ENCODE measurements at places on chromosomes 16 and 17. TPM values are rescaled to one million over a fixed set of nuclear protein-coding genes. Genes with fewer than 3 reads are reported as not detected.

- H3K27ac ChIP-seq, result no peak overlapping the region
- H3K27me3 ChIP-seq, result no peaks in the 10 kb centered on the region
- no peak overlapping the region for H3K4me3 ChIP-seq
These were observed 28.6 kb upstream of the TVP23A start for GRCh38 chr16:10847176-10847575.

- no peaks in the 10 kb centered on the region for H3K27me3 ChIP-seq
- H3K36me3 ChIP-seq, result no peaks in the 10 kb centered on the region
- no peak overlapping the region for H3K4me3 ChIP-seq
- DNase-seq, result no peak
- no peak overlapping the region for H3K27ac ChIP-seq
These were observed 2.6 kb downstream of the ARHGAP17 start for GRCh38 chr16:25012525-25012991.

GRCh38 chr17:63418540-63418939 lies 27.6 kb downstream of the CYB561 start:
- no peak overlapping the region for H3K4me3 ChIP-seq
- no peak for DNase-seq
- no peak overlapping the region for H3K27ac ChIP-seq
- H3K36me3 ChIP-seq, result no peaks in the 10 kb centered on the region
- no peaks in the 10 kb centered on the region for H3K4me1 ChIP-seq

DNA sequence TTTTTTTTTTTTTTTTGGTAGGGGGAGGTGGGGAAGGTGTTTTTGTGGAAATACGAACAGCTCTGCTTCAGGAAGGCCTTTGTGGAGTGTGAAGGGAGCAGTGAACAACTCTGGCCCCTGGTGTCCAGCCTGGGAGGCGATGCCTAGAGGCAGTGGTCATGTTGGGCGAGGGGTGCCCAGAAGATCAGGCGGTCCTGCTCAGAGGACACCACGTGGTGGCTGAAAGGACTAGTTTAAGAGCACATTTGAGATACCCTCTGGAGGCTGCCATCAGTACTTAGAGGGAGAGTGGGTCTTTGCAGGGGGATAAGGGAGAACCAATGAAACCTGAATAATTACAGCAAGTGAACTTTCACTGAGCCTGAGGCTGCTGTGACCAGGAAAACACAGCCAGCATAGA lies 40.1 kb upstream of the RHOT1 start:
- H3K36me3 ChIP-seq, result no peaks in the 10 kb centered on the region
- DNase-seq, result no peak
- peaks cover 2% of the 10 kb centered on the region for H3K27me3 ChIP-seq
- H3K4me1 ChIP-seq, result no peaks in the 10 kb centered on the region

DNA sequence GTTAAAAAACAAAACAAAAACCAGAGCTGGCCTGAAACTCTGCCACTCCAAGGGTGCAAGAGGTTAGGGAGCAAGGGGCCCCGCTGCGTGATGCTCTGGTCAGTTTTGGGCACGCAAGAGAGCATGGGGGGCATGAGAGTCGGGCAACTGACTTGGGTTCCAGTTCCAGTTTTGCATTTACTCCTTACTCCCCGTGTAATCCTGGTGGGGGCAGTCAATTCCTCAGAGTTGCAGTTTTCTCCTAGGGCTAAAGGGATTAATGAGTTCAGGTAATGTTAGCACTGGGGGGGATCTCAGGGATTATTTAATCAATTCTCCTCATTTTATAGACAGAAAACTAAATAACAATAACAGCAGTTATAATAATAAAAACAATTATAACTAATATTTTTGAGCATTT lies 72.9 kb upstream of the PMFBP1 start:
- no peak overlapping the region for H3K4me3 ChIP-seq
- H3K27ac ChIP-seq, result no peak overlapping the region
- H3K4me1 ChIP-seq, result no peaks in the 10 kb centered on the region
- no peaks in the 10 kb centered on the region for H3K27me3 ChIP-seq
- H3K36me3 ChIP-seq, result no peaks in the 10 kb centered on the region
- no peak for DNase-seq

GRCh38 chr17:27338536-27338985 lies 44.6 kb downstream of the WSB1 start:
- no peak for DNase-seq
- no peaks in the 10 kb centered on the region for H3K27me3 ChIP-seq
- H3K4me1 ChIP-seq, result no peaks in the 10 kb centered on the region
- no peak overlapping the region for H3K4me3 ChIP-seq

- no peaks in the 10 kb centered on the region for H3K4me1 ChIP-seq
- no peak overlapping the region for H3K4me3 ChIP-seq
- no peak for DNase-seq
These were observed 227.9 kb upstream of the PMFBP1 start for GRCh38 chr16:72399811-72400210.

- DNase-seq, result no peak
- no peaks in the 10 kb centered on the region for H3K27me3 ChIP-seq
- H3K4me1 ChIP-seq, result no peaks in the 10 kb centered on the region
- no peak within 1 kb of the TSS for H3K27ac ChIP-seq
- H3K4me3 ChIP-seq, result no peak within 1 kb of the TSS
These were observed at the start of gene BHLHA9 for GRCh38 chr17:1270210-1271029. Gene BHLHA9, plus strand, starts transcription at chr17:1270444. Its CDS starts 120 bp downstream, at chr17:1270564.

DNA sequence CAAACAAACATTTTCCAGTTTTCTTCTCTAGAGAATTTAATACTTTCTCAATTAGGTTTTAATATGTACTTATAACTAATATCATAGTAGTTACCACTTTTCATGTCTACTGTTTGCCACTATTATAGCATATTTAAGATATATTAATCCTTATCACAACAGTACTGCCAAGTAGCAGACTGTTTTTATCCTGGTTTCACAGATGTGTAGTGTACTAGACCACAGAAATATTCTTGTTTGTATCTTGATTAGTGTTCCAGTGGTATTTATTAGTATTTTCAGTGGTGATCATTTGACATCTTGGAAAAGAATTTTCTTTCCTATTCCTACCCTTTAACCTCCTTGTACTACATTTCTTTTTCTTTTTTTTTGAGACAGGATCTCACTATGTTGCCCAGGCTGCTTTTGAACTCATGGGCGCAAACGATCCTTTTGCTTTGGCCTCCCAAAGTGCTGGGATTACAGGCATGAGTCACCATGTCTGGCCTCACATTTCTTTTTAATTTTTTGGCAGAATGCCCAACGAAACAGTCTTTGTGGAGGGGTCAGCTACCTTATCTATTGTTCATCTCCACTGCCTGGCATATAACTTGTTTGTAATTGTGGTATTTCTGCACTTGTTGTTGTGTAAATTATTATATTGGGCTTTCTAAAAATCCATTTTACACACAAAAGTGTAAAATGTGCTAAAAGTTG lies 27.2 kb downstream of the MAP2K4 start:
- peaks cover 7% of the 10 kb centered on the region for H3K4me1 ChIP-seq
- no peaks in the 10 kb centered on the region for H3K36me3 ChIP-seq
- H3K27ac ChIP-seq, result no peak overlapping the region

GRCh38 chr16:31055613-31056012 lies 18.4 kb downstream of the ZNF668 start:
- no peaks in the 10 kb centered on the region for H3K4me1 ChIP-seq
- no peak overlapping the region for H3K4me3 ChIP-seq
- H3K27ac ChIP-seq, result no peak overlapping the region
- no peak for DNase-seq

GRCh38 chr16:65123396-65124211 lies 1.7 kb upstream of the CDH11 start:
- H3K27me3 ChIP-seq, result no peaks in the 10 kb centered on the region
- no peaks in the 10 kb centered on the region for H3K4me1 ChIP-seq
- peak overlapping the region; percentile 70 for H3K27ac ChIP-seq
- DNase-seq, result peak; percentile 84
- peak overlapping the region; percentile 60 for H3K4me3 ChIP-seq

- no peak overlapping the region for H3K27ac ChIP-seq
- H3K27me3 ChIP-seq, result no peaks in the 10 kb centered on the region
- no peak overlapping the region for H3K4me3 ChIP-seq
- no peak for DNase-seq
- H3K36me3 ChIP-seq, result no peaks in the 10 kb centered on the region
These were observed 31.2 kb downstream of the GNA13 start for GRCh38 chr17:65025297-65025696.

- DNase-seq, result no peak
- H3K4me3 ChIP-seq, result no peak overlapping the region
- no peaks in the 10 kb centered on the region for H3K27me3 ChIP-seq
- no peaks in the 10 kb centered on the region for H3K4me1 ChIP-seq
- H3K36me3 ChIP-seq, result no peaks in the 10 kb centered on the region
These were observed 45.4 kb downstream of the KCNJ16 start for GRCh38 chr17:70120425-70120824.

DNA sequence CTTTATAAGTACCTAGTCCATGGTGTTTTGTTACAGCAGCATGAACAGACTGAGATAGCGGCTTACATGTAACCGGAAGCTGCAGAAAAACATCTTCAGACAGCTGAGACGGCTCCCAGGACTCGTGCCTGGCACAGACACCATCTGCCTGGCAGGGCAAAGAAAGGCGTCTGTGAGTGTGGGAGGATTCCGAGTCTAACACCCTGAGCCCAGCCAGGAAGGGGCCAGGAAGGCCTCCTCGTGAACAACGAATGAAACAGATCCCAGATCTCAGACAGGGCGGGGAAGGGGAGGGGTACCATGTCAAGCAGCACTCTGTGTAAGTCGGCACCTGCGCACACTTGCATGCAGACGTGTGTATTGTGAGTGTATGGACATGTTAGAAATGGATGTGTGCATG lies 4.4 kb upstream of the CSNK1D start:
- H3K27ac ChIP-seq, result no peak overlapping the region
- no peaks in the 10 kb centered on the region for H3K4me1 ChIP-seq
- H3K4me3 ChIP-seq, result no peak overlapping the region

DNA sequence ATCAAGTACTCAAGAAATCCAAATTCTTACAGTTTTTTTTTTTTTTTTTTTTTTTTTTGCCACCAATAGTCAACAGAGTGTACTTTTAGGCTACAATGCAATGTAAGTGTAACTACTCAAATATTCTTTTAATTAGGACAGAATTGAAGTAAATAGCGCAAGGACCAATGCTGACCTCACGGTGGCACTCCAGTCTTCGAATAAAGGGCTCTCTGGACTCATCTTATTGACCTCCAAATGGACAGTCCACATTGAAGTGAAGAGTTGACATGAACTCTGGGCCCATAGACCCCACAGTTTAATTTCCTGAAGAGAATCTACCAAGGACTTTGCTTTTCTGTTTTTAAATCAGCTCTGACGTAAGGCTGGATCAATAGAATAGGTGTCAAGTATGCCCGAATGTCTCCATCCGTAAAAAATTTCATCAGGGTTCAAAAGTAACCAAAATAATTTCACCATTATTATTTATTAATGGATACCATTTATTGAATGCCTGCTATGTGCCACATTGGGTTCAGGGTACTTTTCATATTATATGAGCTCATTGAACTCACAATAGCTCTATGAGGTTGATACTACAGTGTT lies 7.3 kb upstream of the DDX52 start:
- no peak overlapping the region for H3K4me3 ChIP-seq
- H3K4me1 ChIP-seq, result no peaks in the 10 kb centered on the region

GRCh38 chr16:50718761-50719400 lies 23.0 kb upstream of the CYLD start:
- H3K36me3 ChIP-seq, result no peaks in the 10 kb centered on the region
- H3K27ac ChIP-seq, result no peak overlapping the region
- DNase-seq, result no peak
- H3K4me3 ChIP-seq, result no peak overlapping the region

DNA sequence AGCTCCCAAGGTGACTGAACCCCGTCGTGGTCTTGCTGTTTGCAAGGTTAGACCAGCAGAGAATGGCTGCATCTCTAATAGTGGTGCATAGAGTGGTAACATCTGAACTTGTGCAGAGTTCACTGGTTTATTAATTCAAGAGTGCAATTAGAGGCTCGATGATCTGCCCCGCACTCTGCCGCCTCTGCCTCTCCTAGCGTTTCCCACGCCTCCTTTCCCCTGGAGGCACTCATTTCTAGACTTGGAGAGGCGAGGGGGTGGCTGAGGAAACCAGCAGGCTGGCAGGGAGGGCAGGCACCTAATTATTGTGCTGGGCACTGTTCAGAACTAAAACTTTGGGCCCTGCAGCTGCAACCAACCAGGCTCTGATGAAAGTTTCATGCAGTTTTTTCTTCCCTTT lies 363.5 kb upstream of the EEF2KMT start:
- no peak overlapping the region for H3K4me3 ChIP-seq
- no peak overlapping the region for H3K27ac ChIP-seq
- no peaks in the 10 kb centered on the region for H3K36me3 ChIP-seq
- H3K27me3 ChIP-seq, result no peaks in the 10 kb centered on the region
- no peak for DNase-seq
- H3K4me1 ChIP-seq, result no peaks in the 10 kb centered on the region

- DNase-seq, result no peak
- H3K4me1 ChIP-seq, result no peaks in the 10 kb centered on the region
- no peak overlapping the region for H3K27ac ChIP-seq
- no peak overlapping the region for H3K4me3 ChIP-seq
- H3K27me3 ChIP-seq, result no peaks in the 10 kb centered on the region
These were observed 6.3 kb downstream of the C17orf50 start for GRCh38 chr17:35766903-35767510.

- H3K4me1 ChIP-seq, result no peaks in the 10 kb centered on the region
- H3K4me3 ChIP-seq, result no peak overlapping the region
- no peak for DNase-seq
- H3K27me3 ChIP-seq, result no peaks in the 10 kb centered on the region
- no peaks in the 10 kb centered on the region for H3K36me3 ChIP-seq
These were observed 31.1 kb downstream of the SLFN11 start for GRCh38 chr17:35342276-35342675.

DNA sequence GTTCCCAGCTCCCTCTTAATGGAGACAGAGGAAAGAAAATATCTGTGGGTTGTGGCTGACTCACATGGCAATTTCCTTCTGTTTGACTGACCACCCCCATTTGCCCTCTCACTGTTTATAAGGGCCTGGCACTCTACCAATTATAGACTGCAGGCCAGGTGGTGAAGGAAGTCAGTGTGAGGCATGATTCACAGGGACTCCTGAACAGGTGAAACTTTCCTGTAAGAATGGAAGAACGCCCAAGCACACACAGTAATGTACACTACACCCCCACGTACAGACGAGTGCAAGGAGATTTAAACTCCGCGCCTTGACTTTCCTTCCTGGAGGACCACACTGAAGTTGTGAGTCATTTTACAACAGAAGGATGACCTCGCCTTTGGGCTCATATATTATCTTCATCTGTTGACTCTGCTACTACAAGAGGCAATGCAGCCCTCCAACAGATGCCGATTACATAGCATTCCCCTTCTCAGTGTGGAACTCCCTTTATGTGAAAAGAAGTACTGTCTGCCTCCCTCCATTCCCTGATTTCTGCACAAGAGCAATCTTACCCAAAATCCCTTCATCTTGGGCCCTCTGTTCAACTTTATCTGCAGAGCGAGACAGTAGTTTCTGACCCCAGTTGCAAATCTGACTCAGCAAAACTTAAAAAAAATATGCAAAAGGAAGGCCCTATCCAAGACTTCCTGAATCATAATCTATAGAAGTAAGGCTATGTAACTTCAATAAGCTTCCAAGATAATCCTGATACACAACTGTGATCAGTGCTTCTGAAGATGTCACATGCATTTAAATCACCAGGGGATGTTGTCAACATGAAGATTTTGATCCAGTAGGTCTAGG lies 163.6 kb downstream of the SHISA6 start:
- H3K27me3 ChIP-seq, result no peaks in the 10 kb centered on the region
- no peaks in the 10 kb centered on the region for H3K36me3 ChIP-seq
- H3K4me3 ChIP-seq, result no peak overlapping the region
- no peak overlapping the region for H3K27ac ChIP-seq

RASL10B gene
- total RNA-seq, result 3.5 TPM

CRYBA1 gene
- not detected for total RNA-seq

MEOX1 gene
- 32.9 TPM for total RNA-seq

OR1A1 gene
- not detected for total RNA-seq

FOXJ1 gene
- not detected for total RNA-seq

C16orf96 gene
- 0.24 TPM for total RNA-seq

ATP2C2 gene
- total RNA-seq, result 0.49 TPM

KIF18B gene
- total RNA-seq, result 1.7 TPM

EFCAB5 gene
- total RNA-seq, result 0.42 TPM
